ENCODE measurements at places on chromosomes 4 and X.

DNA sequence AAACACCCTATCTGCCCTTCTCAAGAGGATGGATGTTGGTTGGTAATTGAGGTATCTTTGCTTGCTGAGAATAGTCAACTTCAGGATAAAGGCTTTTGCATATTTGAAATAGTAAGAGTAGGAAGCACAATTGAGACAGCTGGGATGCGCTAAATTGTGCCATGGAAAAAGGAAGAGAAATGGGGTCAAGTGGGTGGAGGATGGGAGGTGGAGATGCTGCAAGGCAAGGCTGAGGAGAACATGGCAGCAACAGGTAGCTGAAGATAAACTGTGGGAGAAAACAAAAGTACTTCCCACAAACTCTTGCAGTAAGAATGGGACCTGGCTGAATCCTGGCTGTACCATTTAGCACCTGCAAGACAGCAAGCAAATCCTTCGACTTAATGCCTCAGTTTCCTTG, 13.9 kb upstream of the CDS1 start:
- DNase-seq = no peak

- DNase-seq = no peak
These were observed 21.1 kb upstream of the CD38 start for GRCh38 chr4:15757054-15757453.

DNA sequence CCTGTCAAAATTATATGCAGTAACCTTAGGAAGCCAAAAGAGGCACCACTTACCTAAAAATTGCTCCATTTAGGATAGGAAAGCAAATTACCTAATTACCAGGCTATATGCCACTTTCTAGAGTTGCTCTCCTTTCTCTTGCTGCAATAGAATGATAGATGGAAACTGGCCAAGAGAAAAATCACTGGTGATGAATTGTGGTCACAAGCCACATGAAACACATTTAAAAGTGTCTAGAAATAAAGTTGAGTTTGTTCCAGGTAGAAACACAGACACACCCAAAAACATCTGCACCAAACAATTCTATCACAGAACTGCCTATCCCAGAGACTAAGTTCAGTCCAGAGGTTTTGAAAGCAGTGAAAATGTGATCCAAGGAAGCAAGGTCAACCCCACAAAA, 337.7 kb downstream of the PCDH19 start:
- DNase-seq = no peak

- no peak for DNase-seq
These were observed 145.4 kb upstream of the MAP3K15 start for GRCh38 chrX:19660604-19661255.

- no peak for DNase-seq
These were observed 28.5 kb upstream of the SEPTIN6 start for GRCh38 chrX:119721487-119721886.

DNA sequence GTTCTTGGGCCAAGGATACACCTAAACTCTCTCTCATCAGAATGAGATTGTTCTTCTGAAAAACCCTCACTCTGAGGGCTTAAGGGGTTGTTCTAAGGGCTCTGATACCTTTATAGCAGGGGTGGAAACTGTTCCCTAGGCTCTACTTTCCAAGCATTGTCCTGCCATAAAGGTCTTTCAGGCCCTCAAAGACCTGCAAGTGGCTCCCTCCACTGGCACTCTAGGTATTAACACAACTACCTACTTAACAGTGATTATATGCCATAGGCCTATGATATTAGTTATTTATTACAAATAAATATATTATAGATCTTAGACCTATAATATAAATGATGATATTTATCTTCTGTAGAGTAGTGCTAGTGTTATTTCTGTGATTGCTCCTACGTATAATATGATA, 473.7 kb upstream of the RPS6KA3 start:
- no peak for DNase-seq
